ENCODE measurements at places on chromosomes 7 and 10. TPM values are rescaled to one million over a fixed set of nuclear protein-coding genes. Genes with fewer than 3 reads are reported as not detected.

DNA sequence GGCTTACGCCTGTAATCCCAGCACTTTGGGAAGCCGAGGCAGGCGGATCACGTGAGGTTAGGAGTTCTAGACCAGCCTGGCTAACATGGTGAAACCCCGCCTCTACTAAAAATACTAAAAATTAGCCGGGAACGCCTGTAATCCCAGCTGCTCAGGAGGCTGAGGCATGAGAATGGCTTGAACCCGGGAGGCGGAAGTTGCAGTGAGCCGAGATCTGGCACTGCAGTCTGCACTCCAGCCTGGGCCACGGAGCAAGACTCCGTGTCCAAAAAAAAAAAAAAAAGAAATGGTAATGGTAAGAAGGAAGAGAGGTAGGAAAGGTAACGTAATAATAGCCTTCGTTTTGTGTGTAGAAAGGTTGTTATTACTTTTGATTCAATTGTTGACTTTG is 1.2 kb downstream of the HSPA14 start:
- DNase-seq: no peak

DNA sequence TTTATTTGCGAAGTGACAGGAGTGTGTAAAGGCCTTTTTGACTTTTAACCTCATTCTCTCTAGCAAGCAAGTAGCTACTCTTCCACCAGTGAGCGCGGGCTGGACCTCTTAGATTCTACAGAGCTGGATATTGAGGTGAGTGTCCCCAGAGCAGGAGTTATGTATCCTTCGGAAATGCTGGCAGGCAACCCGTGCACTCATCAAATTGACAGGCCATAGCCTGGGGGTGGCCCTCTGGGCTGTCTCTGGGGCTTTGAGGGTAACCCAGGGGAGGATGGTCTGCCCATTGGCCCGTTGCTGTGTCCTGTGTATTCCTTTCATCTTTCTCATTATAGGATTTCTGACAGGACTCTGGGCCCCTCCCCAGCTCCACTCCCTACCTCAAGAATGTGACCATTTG is 6.1 kb upstream of the PVRIG start:
- DNase-seq: no peak

DNA sequence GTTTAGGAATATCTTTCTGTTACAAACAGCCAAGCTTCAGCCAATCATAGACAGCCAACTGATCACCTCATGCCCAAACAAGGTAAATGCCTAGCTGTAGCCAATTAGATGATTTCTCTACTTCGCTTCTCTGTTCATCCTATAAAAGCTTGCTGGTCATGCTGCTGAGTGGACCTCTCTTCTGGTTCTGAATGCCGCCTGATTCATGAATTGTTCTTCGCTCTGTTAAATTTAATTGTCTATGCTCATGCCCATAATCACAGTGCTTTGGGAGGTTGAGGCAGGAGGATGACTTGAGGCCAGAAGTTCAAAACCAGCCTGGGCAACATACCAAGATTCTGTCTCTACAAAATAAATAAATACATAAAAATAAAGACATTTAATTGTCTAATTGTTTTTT is 698.1 kb upstream of the NRP1 start:
- no peak for DNase-seq

DNA sequence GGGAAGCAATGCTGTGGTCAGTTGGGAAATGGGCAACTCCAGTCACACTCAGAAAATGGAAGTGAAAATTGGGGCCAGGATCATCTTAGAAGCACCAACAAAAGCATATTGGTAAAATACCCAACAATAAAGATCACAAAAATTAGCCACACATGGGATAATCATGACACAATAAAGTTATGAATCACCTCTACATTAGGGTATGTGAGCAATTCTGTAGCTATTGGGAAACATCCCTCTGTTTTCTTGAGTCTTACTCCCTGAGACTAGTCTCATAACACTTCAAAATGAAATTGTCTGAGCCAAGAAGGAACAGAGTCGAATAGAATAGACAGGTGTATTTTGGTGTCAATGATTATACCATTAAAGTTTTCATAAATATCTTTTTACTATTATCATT is 178.3 kb downstream of the DYNC1I1 start:
- DNase-seq: no peak

The MAPK8 gene
- 43.4 TPM for total RNA-seq

Measured in omental fat pad (tissue), 4 donors.